ENCODE measurements at places on chromosomes 4 and X.

GRCh38 chrX:78213331-78213730 is 73.9 kb upstream of the TAF9B start:
- DNase-seq = no peak

DNA sequence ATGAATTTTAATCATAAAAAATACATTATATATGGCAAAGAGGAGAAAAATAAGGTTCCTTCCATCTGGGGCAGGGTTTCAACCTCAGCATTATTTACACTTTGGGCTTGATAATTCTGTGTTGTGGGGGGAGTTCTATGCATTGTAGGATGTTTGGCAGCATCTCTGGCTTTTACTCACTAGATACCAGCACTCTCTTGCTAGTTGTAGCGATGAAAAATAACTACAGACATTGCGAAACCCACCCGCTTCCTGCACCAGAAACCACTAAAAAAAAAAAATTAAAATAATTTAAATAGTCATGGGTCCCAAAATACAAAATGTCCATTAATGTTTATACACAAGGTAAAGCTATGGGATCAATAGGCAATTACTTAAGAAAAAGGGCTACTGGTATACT is 52.7 kb downstream of the PPP3CA start:
- no peak for DNase-seq

DNA sequence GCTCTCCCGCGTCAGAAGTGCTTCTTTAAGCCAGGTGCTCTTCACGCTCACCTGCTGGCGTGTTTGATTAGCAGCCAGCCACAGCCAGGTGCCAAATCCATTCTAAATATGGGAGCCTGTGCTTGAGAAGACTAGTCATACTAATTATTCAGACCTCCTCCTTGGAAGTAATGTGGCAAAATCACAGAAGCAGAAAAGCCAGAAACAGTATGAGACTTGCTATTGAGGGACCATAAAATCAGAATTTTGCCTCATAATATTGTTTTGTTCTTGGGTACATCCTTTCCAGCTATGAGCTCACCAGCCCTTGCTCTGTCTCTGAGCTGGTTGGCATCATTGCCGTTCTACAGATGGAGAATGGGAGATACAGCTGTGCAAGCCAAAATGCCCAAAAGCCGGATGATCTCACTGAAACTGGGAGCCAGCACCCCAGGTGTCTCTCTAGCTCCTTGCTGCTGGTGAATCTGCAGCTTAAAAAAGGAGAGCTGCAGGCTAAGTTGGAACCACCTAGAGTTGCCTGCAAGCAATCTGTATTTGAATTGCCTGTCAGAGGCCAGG is 205.4 kb downstream of the SHROOM3 start:
- DNase-seq = no peak

GRCh38 chrX:1424147-1424851 is 28.4 kb downstream of the ASMTL start:
- no peak for DNase-seq

- no peak for DNase-seq
Measured at GRCh38 chr4:90876296-90876695, 749.1 kb downstream of the CCSER1 start.

DNA sequence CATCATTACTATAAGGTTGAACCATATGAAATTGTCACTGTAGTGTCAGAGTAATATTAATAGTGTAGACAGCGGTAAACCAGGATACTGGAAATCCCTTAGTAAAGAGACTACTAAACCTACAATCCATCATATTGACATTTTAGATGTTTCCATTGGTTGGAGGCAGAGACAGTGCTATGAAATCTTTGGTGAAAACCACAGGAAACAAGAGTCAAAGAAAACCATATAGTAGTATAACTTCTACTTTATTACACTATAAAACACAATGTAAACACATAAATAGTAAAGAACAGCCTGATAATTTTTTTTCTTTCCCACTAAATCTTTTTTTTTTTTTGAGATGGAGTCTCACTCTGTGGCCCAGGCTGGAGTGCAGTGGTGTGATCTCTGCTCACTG is 15.9 kb downstream of the RELL1 start:
- DNase-seq = no peak

DNA sequence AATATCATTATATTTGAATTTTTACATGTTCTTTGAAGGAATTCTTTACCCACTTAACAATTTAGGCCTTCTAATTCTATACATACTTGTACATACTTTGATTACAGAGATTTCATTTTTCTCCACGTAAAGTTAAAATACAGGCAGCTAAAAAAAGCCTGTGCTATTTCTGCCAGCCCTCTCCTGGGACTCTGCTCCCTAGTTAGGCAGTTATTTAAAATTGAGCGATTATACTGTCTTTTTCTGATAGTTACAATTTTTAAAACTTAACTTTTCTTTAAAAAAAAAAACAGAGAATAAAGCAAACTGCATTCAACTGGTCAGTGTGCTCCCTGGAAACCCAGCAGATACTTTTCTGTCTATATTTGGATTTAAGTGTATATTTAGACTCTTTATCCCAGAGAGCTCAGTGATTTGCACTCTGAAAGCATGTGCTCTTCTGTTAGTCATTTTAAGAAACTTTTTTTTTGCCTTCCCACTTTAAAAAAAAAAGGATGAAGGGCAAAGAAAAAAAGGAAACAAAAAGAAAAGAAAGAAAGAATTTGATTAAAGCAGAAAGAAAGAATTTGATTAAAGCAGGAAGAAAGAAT is 18.1 kb upstream of the FAM241A start:
- DNase-seq = no peak

DNA sequence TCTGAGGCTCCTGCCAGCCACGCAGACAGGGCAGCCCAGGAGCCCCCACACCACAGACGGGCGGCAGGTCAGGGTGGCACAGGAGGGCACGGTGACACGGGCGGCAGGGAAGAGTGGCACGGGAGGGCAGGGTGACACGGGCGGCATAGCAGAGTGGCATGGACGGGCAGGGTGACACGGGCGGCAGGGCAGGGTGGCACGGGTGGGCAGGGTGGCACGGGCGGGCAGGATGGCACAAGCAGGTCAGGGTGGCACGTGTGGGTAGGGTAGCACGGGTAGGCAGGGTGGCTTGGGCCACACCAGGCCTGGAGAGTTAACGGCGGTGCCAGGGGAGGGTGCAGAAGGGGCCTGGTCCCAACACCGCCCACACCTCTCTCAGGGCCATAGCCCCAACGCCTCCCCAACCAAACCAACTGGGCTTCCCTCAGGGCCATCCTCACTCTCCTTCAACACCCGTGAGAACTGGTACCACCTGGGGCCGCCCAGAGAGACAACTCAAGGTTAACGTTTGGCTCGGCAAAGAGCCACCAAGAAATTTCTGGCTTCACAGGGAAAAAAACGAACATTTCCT is 3.4 kb downstream of the CTBP1 start:
- no peak for DNase-seq

- DNase-seq = no peak
Measured at GRCh38 chr4:161601011-161601410, 562.8 kb downstream of the FSTL5 start.

DNA sequence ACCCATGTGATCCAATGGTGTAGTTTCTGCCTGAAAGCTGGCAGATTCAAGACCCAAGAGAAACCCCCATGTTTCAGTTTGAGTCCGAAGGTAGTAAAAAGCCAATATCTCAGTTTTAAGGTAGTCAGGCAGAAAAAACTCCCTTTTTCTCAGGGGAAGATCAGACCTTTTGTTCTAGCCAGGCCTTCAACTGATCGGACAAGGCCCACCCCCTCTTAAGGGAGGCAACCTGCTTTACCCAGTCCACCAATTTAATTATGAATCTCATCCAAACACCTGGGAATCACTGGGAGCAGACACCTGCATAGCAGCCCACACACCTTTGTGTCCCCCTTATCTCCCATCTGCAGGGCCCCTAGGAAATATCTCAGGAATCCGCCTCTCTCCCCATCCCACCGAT is 322.0 kb downstream of the STK32B start:
- DNase-seq = no peak

- no peak for DNase-seq
Measured at GRCh38 chr4:184824776-184825084, 1.0 kb downstream of the ACSL1 start.

GRCh38 chr4:10267066-10267465 is 150.5 kb upstream of the WDR1 start:
- no peak for DNase-seq

DNA sequence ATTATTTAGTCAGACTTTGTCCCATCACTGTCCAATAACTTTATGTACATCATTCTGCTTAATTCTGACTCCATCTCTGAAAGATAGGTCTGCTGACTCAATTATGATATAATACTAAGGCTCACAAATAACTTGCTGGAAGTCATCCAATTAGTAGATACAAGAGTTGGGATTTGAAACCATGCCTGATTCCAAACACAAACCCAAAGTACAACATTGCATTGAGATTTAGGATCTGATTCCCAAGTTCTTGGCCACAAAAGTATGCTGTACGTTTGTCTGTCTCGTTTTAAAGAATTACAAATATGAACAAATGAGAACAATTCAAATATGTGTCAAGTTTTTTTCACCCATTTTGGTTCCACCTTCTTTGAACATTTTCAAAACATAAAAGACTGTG is 108.8 kb downstream of the AMELX start:
- DNase-seq = no peak

GRCh38 chr4:12265554-12265953 is 836.9 kb upstream of the HS3ST1 start:
- no peak for DNase-seq

DNA sequence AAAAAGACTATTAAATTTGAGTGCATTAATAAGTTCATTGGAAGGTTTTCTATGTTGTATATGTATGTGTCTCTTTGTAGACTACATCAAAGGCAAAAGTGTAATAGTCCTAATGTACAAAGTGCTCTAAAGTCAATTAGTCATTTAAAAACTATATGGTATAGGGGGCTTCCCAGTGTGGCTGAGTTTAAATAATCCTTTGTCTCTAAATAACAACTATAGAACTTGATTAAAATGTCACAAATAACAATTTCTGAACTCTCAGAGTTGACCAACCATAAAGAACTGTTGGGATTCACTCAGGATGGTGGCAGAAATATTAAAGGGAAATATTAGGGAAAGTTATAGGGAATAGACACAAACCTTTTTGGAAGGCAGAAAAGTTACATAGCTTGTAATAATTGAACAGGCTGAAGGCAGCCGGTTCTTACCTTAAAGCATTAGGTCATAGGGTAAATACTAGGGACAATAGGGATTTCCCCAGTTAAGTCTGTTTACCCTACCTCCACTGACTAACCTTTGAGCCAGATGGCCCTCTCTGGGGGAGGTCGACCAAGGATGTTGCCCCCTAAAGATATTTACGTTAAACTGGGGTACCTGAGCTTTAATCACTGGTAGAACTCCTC is 1054.2 kb downstream of the ARAP2 start:
- no peak for DNase-seq

DNA sequence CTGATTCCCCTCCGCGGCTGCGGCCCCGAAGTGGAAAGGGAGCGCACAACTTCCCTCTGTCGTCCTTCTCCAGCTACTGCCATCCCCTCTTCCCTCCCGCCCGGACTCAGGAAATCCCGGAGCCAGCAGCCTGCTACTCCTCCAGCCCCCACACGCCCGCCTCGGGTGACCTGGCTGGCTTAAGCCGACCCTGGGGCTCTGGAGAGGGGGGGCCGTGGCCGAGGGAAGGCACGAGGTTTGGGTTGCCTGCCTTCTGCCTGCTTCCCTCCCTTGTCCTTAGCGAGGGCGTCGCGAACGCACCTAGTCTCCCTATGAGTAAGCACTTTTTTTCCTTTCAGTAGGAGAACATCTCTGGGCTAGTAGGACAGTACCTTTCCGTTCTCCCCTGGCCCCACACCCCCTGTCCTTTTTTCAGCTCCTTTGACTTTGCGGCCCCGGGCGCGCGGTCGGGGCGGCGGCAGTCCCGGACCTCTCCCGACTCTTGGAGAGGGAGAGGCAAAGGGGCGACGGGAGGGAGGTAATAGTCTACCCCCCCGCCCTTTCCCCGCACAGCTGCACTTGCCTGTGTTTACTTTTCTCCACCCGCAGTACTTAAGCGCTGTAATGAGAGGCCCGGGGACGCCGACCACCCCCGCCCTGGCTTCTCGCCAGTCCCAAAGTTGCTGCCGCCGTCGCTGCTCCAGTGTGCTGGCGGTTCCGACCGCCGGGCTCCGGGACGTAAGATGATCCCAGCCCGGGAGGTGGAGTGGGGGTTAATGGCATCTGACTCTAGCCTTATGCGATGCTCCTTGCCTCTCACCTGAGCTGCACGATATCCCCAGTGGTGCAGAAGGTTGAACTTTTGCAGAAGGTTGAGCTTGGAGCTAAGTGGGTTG is 868 bp downstream of the PLS3 start:
- DNase-seq = peak; percentile 7

- DNase-seq = peak; percentile 2
Measured at GRCh38 chrX:112654871-112655270, 24.9 kb downstream of the LHFPL1 start.

DNA sequence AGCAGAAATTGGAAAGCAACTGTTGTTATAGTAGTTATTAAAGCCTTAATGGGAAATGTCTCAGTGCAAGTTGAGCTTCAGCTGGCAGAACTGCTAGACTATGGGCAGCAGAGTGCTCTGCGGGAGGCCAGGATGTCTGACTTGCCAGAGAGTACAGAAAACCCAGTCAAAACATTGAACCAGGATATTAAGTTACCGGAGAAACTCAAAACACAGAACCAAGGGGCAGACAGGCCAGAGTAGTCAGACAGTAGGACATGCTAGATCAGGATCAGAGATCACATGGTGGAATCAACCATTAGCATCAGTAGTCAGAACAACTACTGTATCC is 72.9 kb upstream of the TNIP3 start:
- no peak for DNase-seq

GRCh38 chr4:155935389-155935986 is 18.2 kb downstream of the CTSO start:
- DNase-seq = no peak

DNA sequence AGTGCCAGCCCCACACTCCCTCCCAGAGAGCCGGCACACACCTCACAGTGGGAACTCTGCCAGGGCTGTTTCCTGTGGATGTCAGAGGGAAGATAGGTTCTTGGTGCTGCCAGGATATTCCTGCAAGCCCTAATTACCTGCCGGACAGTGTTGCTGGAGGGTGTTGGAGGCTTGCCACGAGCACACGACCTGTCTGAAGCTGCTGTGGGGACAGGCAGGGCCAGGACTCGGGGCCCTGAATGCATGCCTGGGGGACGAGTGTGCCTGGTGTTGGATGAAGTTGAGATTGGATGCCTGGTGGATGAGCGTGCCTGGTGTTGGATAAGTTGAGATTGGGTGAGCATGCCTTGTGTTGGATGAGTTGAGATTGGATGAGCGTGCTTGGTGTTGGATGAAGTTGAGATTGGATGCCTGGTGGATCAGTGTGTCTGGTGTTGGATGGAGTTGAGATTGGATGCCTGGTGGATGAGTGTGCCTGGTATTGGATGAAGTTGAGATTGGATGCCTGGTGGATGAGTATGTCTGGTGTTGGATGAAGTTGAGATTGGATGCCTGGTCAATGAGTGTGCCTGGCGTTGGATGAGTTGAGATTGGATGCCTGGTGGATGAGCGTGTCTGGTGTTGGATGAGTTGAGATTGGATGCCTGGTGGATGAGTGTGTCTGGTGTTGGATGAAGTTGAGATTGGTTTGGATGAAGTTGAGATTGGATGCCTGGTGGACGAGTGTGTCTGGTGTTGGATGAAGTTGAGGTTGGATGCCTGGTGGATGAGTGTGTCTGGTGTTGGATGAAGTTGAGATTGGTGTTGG is 23.2 kb upstream of the UVSSA start:
- peak; percentile 60 for DNase-seq

- DNase-seq = peak; percentile 0
Measured at GRCh38 chr4:130747842-130748241, 1651.9 kb downstream of the C4orf33 start.

Data from amniotic stem cell (primary cell).